AG08395 (cell line): ENCODE measurements at places on chromosomes 2 and 18.

- peak; percentile 80 for DNase-seq
Measured at GRCh38 chr2:180523621-180524340, 456.6 kb upstream of the UBE2E3 start.

GRCh38 chr2:168278424-168278888 is 31.1 kb upstream of the STK39 start:
- DNase-seq: peak; percentile 12

DNA sequence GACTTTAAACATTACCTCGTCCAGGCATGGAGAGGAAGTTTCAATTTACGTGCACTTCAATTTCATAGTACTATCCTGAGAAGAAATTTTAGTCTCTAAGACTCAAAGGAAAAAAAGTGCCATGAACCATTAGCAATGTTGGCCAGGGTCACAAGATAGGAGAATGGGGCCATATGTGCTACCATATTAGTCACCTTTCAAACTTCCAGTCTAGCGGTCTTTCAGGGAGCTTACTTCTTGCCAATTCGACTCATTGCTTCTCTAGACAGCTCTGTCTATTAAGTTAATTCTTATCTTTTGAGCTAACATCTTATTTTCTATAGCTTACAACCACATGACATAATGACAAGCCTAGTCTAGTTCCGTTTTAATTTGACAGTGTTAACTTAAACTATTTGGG is 129.1 kb downstream of the ANKRD44 start:
- DNase-seq: no peak

GRCh38 chr2:120105360-120105759 is 92.5 kb downstream of the EPB41L5 start:
- DNase-seq: no peak

- no peak for DNase-seq
Measured at GRCh38 chr2:129713337-129713736, 266.1 kb upstream of the RAB6C start.

DNA sequence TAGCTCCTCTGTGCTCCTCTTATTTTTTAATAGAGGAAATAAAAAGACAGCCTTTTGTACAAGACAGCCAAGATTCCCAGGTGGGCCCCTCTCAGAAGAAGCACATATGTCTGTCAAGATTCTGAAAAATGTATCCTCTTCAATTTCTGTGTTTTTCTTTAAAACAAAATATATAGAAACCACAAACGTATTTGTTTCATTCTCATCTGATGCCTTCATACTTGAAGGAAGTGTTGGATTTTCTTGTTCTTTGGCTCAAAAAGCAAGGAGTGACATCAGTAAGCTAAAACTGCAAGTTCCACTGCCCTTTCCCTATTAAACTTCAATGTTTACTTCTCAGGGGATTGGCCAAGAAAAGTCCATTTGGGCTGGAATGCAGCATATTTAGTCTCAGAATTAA is 193.8 kb upstream of the OSR1 start:
- no peak for DNase-seq

- DNase-seq: peak; percentile 84
Measured at GRCh38 chr2:241561832-241562231, 3.3 kb downstream of the BOK start.

- DNase-seq: no peak
Measured at GRCh38 chr2:43152186-43152585, 74.2 kb downstream of the ZFP36L2 start.

GRCh38 chr18:51054764-51055163 is 24.8 kb downstream of the SMAD4 start:
- DNase-seq: peak; percentile 31

DNA sequence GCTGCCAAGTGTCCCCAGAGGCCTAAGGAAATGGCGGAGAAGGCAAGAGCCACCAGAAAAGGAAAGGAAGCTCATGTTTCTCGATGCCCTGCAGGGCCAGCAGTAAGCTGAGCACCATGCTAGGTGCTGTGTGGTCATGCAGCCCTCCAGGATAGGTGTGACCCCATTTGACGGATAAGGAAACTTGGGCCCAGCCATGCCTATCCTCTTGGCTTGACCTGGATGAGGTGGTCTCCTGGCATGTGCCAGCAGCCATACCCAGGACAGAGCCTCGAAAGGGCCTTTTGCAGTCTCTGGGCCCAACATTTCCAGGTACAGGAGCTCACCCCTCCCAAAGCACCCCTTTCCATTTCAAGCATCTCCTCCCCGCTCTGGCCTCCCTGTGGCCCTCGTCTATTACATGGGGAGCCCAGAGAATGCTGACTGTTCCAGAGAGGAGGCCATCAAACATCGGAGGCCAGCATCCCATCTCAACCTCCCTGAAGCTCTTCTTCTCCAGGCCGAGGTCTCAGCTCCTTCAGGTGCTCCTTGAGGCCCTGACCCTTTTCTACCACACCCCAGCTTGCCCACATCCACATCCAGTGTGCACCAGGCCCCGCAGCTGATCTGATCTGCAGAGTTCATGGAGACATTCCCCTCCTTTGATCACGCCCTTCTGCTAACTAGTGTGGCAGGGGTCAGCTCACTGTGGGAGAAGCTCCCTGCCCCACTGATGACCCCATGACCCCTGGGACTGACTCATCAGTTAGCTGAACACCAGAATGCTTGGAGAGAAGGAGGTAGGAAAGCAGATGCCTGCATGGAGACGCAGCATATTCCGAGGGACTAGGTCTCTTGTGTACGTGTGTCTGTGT is 208.4 kb downstream of the TNS1 start:
- no peak for DNase-seq

- no peak for DNase-seq
Measured at GRCh38 chr2:21052044-21052443, 8.2 kb upstream of the APOB start.

DNA sequence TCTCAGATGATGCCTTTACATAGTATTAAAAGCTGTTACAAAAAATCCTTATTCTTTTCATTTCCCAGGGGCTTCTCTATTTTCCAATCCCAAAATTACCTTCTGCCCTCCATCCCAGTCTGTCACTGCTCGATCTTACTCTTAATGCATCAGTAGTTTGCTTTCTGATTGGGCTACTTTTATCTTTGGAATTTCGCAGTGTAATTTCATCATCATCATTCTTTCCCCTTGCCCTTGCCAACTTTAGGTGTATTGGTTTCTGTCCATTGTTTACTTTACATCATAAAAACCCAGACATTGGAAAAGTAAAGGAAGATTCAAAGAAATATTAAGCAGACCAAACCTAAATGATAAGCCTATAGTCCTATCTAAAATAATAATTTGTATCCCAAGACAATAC is 457.2 kb downstream of the PIK3C3 start:
- no peak for DNase-seq

GRCh38 chr2:10891390-10891789 is 20.3 kb upstream of the KCNF1 start:
- DNase-seq: no peak

DNA sequence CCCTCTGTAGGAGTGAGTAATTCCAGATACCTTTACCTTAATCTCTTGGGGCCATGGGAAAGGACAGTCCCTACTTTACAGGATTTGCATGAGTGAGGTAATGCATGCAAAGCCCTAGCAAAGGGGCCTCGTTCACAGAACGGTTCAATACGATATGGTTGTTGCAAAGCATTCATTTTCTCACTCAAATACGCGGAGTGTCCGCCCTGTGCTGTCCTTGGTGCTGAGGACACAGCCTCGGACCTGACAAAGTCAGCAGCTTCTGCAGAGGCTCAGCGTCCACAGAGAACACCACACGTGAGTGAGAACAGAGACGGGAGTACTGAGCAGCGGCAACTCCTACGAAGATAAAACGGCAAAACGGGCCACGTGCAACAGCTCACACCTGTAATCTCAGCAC is 125.7 kb downstream of the EIPR1 start:
- no peak for DNase-seq

- DNase-seq: no peak
Measured at GRCh38 chr2:214014551-214015220, 396.2 kb upstream of the VWC2L start.

DNA sequence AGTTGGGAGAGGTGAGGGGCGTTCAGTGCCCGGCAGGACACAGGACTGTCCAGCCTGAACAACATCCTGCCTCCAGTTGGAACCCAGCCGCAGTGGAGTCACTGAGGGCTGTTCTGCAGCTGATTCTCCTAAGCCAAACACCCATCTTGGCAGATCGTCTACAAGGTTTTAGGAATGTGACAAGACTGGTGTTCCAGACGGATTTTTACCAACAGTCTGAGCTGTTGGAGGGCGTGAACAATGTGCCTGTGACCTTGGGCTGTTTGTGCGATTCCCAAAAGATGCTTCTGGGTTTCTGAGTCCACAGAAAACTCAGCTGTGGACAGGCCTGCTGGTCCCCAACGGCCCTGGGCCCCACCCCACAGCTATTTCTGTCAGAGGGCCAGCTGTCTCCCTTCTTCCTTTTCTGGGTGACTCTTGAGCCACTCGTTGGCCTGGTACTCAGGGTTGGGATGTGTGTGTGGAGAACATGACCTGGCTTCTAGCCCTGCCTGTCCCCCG is 5.7 kb downstream of the LRRFIP1 start:
- DNase-seq: no peak

- no peak for DNase-seq
Measured at GRCh38 chr18:60176259-60176658, 196.3 kb downstream of the MC4R start.

GRCh38 chr2:67898595-67898994 is 164.2 kb downstream of the C1D start:
- DNase-seq: peak; percentile 60

DNA sequence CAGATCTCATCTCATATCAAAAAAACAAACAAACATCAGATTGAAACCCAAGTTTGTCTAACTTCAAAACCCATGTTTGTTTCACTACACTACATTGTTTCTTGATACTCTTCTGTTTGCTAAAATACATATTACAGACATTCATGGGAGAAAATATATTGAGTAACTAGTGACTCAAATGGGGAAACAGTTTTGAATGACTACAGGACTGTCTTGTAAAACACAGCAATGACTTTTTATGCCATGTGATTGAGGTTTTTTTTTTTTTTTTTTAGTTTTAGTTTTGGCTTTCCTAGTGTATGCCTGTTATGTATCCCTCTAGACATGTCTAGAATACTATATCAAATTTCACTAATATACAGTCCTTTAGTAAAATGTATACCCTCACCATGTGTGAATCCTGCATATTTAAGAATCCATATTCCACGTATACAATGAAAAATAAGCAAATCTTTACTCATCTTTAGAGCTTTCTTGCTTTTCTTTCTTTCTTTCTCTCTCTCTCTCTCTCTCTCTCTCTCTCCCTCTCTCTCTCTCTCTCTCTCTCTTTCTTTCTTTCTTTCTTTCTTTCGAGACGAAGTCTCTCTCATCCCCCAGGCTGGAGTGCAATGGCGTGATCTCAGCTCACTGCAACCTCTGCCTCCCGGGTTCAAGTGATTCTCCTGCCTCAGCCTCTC is 46.6 kb upstream of the SERTAD2 start:
- peak; percentile 24 for DNase-seq

DNA sequence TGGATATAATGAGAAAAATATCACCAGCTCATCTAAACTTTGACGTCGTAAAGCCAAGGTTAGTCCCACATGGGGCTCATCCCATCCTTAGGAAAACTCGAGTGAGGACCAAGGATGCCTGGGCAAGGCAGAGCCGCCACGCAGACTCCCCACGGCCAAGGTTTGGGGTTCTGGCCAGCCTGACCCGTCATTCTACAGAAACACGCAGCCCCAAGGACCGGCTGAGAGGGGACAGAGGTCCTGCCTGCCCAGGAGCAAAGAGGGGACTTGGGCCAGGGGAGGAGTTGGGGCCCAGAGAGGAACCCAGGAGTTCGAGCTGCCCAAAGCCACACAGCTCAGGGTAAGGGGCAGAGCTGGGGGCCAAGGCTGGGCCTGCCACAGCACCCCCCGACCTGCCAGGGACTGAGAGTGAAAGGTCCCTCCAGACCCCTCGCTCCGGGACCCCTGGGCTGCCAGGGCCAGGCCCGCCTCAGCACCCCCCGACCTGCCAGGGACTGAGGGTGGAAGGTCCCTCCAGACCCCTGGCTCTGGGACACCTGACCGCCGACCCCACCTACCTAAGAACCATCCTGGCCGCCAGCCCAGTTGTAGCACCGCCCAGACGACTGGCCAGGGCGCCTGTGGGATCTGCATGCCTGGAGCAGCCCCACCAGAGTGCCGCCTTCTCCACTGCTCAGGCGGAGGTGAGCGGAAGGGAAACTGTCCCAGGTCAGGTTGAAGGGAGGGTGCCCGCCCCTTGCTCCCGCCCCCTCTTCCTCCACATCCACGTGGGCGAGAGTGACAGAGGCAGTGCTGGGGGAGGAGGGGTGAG is at the start of gene PDCD1:
TSS of gene PDCD1 (minus strand) at position 689 of the 811 bp plus-strand sequence. CDS start at position 633, 56 bp downstream.
- DNase-seq: no peak
